Nucleus accumbens (tissue), 56 donors: ENCODE measurements at places on chromosomes 6 and 20.
A peak's percentile ranks its signal among the peaks of the same experiment; 100 is the strongest.

GRCh38 chr6:69866770-69867638 lies 648 bp downstream of the COL19A1 start:
- no peak for DNase-seq

- no peak for DNase-seq
Measured at GRCh38 chr6:116166369-116166768, 40.4 kb upstream of the COL10A1 start.

DNA sequence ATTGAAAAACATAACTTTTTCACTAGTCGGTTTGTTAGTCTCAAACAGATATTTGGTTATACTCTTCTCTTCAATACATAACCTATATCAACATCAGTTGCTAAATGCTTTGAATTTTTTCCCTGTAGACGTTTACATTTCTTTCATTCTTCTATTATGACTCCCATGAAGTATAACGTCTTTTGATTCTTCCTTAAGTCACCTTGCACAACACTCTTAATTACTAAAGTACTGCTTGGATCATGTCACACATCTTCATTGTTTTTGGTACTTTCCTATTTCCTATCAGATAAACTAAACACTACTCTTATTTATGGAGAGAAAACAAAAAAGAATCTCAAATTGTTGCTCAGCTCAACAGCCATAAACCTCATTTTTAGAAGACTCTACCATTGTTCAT lies 23.0 kb upstream of the BMP5 start:
- DNase-seq: no peak

GRCh38 chr6:17031961-17032360 lies 69.9 kb upstream of the STMND1 start:
- peak; percentile 35 for DNase-seq

DNA sequence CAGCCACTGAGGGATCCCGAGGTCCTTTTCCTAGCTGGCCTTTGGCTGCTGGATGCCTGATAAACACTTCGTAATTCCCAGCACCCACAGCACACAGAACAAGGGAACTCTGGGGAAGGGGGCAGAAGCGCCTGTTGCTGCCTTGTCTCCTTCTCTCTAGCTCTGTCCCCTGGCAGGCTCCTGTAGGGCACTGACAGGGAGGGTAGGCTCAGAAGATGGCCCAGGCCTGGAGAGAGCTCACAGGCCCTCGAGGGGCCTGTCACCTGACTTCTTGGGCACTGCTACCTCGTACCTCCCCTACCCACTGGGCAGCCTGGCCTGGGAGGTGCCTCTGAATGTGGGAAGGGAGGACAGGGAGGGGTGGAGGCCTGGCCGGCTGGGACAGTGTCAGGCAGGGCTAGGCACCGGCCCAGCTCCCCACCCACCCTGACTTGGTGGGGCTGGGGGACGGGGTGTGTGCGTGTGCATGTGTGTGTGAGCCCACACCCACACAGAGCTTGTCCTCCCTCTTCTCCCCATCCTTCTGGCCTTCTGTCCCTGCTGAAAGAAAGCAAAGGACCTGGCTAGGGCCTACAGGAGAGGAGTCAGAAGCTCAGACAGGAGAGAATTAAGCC lies 18.1 kb downstream of the C6orf132 start:
- no peak for DNase-seq
